ENCODE measurements at places on chromosomes 2 and 18. TPM values are rescaled to one million over a fixed set of nuclear protein-coding genes. Genes with fewer than 3 reads are reported as not detected.

Gene RBMS1
- 128 TPM for total RNA-seq

Gene SLC39A6
- total RNA-seq, result 42.7 TPM

Gene KIF1A
- 46.2 TPM for total RNA-seq

Gene TNS1
- 130 TPM for total RNA-seq

Gene CCDC85A
- total RNA-seq, result 1.9 TPM

GRCh38 chr2:180999274-180999964, 19.0 kb downstream of the UBE2E3 start:
- no peak overlapping the region for H3K27ac ChIP-seq
- peaks cover 14% of the 10 kb centered on the region for H3K36me3 ChIP-seq

DNA sequence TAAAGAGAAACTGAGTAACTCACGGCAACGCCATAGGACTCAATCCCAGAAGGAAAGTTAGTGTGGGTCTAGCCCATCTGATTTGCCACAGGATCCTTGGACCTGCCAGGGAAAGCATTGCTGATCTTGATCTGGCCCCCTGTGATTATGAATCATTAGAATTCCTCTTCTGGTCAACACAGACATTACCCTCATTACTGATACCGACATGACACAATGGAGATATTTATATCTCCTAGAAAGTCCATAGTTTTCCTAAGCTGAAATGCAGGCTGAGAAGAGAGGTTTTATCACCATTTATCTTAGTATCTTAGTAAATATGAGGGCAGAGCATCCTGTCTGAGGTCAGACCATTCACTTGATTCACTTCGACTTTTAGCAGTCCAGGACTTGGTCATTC, 75.5 kb upstream of the CCDC68 start:
- no peak overlapping the region for H3K27ac ChIP-seq
- H3K27me3 ChIP-seq, result peaks cover 3% of the 10 kb centered on the region
- no peaks in the 10 kb centered on the region for H3K36me3 ChIP-seq
- H3K4me1 ChIP-seq, result no peaks in the 10 kb centered on the region
- no peak overlapping the region for H3K4me3 ChIP-seq
- no peak for DNase-seq

- H3K4me1 ChIP-seq, result no peaks in the 10 kb centered on the region
- H3K4me3 ChIP-seq, result no peak overlapping the region
- no peak for DNase-seq
- H3K36me3 ChIP-seq, result no peaks in the 10 kb centered on the region
Measured at GRCh38 chr2:124542932-124543640, 518.0 kb downstream of the CNTNAP5 start.

- H3K4me1 ChIP-seq, result peaks cover 5% of the 10 kb centered on the region
- no peaks in the 10 kb centered on the region for H3K27me3 ChIP-seq
Measured at GRCh38 chr2:58228299-58228698, 12.8 kb downstream of the FANCL start.

DNA sequence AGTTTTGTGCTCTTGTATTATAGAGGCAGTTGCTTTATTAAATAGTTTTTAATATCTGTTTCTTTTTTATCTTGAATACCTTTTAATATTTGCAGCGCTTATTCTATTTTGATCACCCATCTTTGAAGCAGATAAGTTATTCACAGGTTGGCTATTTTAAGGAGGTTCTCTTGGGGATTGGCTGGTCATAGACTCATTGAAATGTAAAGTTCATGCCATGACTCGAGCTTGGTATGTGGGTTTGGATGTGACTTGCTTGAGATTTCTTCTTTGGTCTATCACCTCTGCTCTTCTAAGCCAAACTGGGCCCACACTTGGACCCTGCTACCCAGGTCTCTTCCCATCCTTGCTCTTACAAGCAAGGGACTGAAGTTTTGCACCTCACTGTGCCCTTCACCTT, 33.6 kb downstream of the FARP2 start:
- no peaks in the 10 kb centered on the region for H3K27me3 ChIP-seq
- DNase-seq, result no peak
- H3K4me3 ChIP-seq, result no peak overlapping the region

- DNase-seq, result no peak
- H3K4me1 ChIP-seq, result no peaks in the 10 kb centered on the region
- no peak overlapping the region for H3K27ac ChIP-seq
- no peaks in the 10 kb centered on the region for H3K36me3 ChIP-seq
- no peak overlapping the region for H3K4me3 ChIP-seq
Measured at GRCh38 chr2:213740453-213740852, 456.2 kb downstream of the SPAG16 start.

DNA sequence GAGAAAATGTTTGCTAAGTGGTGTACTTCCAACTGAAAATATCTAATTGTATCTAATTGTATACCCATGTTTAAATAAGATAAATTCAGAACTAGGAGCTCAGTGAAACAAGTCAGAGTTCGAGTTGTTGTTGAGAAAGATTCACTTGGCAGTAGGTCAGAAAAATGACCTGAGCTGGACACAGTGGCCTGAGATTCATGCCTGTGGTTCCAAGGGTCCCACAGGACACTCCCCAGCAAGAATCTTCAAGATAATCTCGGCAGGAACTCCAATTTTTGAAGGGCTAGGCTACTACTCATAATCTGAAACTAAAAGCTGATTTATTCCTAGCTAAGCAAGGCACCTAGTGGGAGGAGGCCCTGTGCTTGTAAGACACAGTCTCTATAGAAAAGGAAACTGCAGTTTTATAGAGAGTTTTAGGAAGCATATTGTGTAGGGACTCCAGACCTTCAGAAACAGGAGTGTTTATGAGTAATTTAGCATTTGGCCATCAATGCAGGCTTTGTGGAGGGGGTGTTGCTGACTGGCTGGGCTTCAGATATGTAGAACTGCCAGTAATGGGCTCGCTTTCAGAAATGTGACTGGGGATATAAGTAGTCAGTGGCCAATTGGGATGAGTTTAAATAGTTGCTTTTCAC, 43.2 kb downstream of the SP140 start:
- H3K27ac ChIP-seq, result no peak overlapping the region
- DNase-seq, result no peak
- no peaks in the 10 kb centered on the region for H3K4me1 ChIP-seq

- H3K36me3 ChIP-seq, result no peaks in the 10 kb centered on the region
- H3K4me3 ChIP-seq, result no peak overlapping the region
- H3K27ac ChIP-seq, result no peak overlapping the region
Measured at GRCh38 chr18:75132098-75132870, 76.7 kb downstream of the PTGR3 start.

- peaks cover 30% of the 10 kb centered on the region for H3K36me3 ChIP-seq
- no peak for DNase-seq
- no peak overlapping the region for H3K4me3 ChIP-seq
Measured at GRCh38 chr2:37080266-37080665, 3.9 kb downstream of the HEATR5B start.

GRCh38 chr18:48953104-48953706, 2.4 kb upstream of the SMAD7 start:
- peaks cover 7% of the 10 kb centered on the region for H3K36me3 ChIP-seq
- H3K27me3 ChIP-seq, result no peaks in the 10 kb centered on the region
- peak overlapping the region; percentile 88 for H3K4me3 ChIP-seq
- DNase-seq, result no peak

- no peaks in the 10 kb centered on the region for H3K27me3 ChIP-seq
- no peak within 1 kb of the TSS for H3K27ac ChIP-seq
- H3K36me3 ChIP-seq, result no peaks in the 10 kb centered on the region
Measured at GRCh38 chr18:26133652-26134051, at the start of gene PSMA8. TSS of gene PSMA8 (plus strand) at chr18:26133869. CDS start at chr18:26133966, 97 bp downstream.

DNA sequence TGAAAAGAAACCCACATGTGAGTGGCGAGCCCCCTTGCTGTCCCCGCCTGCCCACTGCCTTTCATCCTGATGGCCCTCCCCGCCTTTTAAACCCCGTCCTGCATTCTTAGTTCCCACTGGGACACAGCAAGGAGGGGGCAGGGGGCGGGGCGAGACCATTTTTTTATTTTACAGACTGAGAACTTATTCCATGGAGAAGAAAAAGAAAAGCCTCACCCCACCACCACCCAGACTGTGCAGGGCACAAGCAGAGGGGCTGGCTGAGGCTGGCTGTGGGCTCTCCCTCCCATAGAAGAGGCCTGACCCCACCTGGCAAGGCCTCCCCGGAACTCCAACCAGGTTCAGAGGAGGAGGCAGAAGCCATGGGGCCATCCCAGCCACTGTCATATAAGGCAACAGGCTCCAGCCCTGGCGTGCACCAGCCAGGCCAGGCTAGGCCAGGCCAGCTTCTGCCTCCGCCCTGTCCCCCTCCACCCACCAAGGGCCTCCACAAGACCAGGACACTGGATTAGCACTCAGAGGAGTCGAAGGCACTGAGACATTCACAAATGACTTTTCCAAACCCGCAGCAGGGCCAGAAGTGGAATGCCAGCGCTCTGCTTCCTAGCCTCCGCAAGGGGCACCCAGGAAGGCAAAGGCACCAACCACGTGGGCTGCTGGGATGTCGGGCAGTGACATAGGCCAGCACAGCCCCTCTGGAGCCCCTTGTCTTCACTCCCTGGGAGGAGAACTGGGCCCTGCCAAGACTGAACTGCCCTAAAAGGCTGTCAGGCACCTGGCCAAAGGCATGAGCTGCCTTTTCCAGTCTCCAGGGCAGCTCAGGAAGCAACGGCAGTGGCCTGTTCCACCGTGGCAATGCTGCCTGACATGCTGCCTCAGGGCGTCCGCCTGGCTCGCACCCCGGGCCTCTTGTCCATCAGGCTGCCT, 37.5 kb upstream of the SEMA4C start:
- peaks cover 37% of the 10 kb centered on the region for H3K4me1 ChIP-seq
- no peaks in the 10 kb centered on the region for H3K36me3 ChIP-seq
- no peak overlapping the region for H3K4me3 ChIP-seq
- no peak for DNase-seq

DNA sequence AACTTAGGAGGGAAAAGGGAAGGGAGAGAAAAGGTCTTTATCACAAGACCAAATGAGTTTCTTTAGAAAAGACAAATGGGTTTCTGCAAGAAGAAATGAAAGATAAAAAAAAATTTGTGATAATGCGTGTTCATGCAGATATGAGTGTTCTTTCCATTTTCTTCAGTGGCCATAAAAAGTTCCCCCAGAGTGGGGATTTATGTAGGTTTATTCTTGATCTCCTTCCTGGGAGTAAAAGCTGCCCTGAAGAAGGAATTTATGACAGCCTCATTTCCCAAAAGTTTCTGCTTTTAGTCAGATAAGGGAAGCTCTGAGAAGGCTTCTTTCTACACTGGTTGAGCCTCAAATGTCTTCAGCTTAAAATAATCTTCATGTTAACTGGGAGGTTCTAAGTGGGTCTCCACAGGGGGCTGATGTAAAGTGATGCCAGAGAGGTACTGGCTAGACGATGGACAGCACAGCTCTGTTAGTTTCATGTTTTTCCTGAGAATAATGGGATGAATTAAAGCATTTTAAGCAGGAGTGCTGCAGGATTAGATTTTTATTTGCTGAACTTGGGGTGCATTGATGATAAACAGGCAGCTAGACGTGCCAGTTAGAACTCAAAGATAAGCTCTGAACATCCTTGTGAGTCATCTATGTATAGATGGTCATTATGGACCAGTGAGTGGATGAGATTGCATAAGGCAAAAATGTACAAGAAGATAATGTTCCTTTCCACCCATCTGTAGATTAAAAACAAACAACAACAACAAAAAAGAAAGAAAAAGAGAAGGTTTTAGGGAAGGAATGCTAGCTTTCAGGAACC, 99.4 kb upstream of the MSH2 start:
- H3K4me1 ChIP-seq, result peaks cover 16% of the 10 kb centered on the region
- no peak for DNase-seq
- peaks cover 9% of the 10 kb centered on the region for H3K27me3 ChIP-seq
- H3K36me3 ChIP-seq, result peaks cover 7% of the 10 kb centered on the region
- H3K4me3 ChIP-seq, result no peak overlapping the region
